ENCODE measurements at places on chromosomes 2 and 18. TPM values are rescaled to one million over a fixed set of nuclear protein-coding genes. Genes with fewer than 3 reads are reported as not detected.

- H3K4me3 ChIP-seq: peak overlapping the region; percentile 11
- no peak for DNase-seq
- no peaks in the 10 kb centered on the region for H3K36me3 ChIP-seq
- H3K27me3 ChIP-seq: peaks cover 13% of the 10 kb centered on the region
Observed at GRCh38 chr2:109638795-109639194, 24.6 kb downstream of the SOWAHC start.

GRCh38 chr2:209451209-209451834 lies 27.5 kb downstream of the MAP2 start:
- DNase-seq: no peak
- H3K4me3 ChIP-seq: no peak overlapping the region
- no peak overlapping the region for H3K27ac ChIP-seq
- H3K4me1 ChIP-seq: no peaks in the 10 kb centered on the region
- no peaks in the 10 kb centered on the region for H3K36me3 ChIP-seq

DNA sequence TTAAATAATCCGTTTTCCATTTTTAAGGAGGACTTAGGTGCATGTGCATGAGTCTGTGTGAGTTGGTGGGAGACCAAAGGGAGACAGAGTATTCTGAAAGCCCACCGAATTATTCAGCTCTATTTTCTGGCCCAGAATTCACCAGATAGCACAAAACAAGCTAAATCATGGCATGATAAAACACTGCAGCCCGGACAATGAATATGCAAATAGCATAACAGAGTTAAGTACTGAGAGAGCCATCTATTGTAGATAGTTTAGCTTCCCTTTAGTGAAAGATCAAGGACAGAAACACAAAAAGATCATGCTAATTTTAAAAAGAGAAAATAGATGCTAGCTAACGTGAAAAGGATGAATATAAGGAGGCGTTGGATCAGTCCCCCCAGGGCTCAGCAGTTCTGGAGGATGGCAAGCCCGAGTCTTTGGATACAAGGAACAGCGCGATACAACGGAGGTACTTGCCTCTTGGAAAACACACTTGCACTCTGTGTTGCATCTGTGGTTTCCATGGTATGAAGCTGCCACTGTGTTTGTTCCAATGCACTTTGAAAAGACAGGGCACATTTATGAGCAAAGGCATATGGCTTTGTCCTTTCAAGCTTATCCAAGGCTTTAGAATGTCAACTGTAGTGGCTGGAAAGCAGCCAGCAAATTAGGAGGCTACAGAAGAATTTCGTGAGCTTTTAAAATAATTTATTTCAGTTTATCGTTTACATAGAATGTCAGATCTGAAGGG lies 119.9 kb downstream of the LYPD1 start:
- no peaks in the 10 kb centered on the region for H3K36me3 ChIP-seq
- no peak overlapping the region for H3K4me3 ChIP-seq
- no peaks in the 10 kb centered on the region for H3K4me1 ChIP-seq
- H3K27me3 ChIP-seq: no peaks in the 10 kb centered on the region
- no peak for DNase-seq
- no peak overlapping the region for H3K27ac ChIP-seq

DNA sequence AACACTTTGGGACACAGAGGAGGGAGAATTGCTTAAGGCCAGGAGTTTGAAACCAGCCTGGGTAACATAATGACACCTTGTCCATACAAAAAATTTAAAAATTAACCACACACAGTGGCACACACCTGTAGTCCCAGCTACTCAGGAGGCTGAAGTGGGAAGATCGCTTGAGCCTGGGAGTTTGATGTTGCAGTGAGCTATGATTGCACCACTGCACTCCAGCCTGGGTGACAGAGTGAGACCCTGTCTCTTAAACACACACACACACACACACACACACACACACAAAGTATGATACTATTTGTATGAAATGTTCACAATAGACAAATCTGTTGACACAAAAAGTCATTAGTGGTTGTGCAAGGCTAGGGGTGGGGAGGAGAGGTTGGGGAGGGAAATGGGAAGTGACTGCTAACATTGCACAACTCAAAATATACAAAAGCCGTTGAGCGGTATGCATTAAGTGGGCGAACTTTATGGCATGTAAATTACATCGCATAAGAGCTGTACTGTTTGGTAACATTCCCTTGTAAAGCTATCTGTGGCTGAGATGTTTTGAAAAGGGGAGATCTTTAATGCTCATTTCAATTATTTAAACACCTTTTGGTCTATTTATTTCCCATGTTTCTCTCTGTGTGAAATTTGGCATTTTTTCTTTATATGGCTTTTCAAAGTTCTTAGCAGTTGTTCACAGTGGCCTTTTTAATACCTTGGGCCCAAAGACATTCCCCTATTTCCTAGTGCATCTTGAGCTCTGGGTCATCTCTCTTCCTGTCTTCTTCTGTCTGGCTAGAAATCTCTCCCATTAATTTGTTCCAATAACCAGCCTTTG lies 58.9 kb upstream of the ZNF516 start:
- no peak overlapping the region for H3K4me3 ChIP-seq
- H3K36me3 ChIP-seq: no peaks in the 10 kb centered on the region
- peaks cover 7% of the 10 kb centered on the region for H3K27me3 ChIP-seq
- H3K27ac ChIP-seq: no peak overlapping the region
- H3K4me1 ChIP-seq: no peaks in the 10 kb centered on the region

- H3K27ac ChIP-seq: peak overlapping the region; percentile 91
- H3K4me3 ChIP-seq: peak overlapping the region; percentile 97
- DNase-seq: no peak
- H3K4me1 ChIP-seq: peaks cover 33% of the 10 kb centered on the region
- no peaks in the 10 kb centered on the region for H3K27me3 ChIP-seq
Observed at GRCh38 chr18:74497324-74497676, 1.1 kb downstream of the CNDP2 start.

- H3K27ac ChIP-seq: no peak overlapping the region
- peaks cover 7% of the 10 kb centered on the region for H3K27me3 ChIP-seq
- no peaks in the 10 kb centered on the region for H3K36me3 ChIP-seq
- no peak overlapping the region for H3K4me3 ChIP-seq
- no peak for DNase-seq
Observed at GRCh38 chr2:21052044-21052443, 8.2 kb upstream of the APOB start.

DNA sequence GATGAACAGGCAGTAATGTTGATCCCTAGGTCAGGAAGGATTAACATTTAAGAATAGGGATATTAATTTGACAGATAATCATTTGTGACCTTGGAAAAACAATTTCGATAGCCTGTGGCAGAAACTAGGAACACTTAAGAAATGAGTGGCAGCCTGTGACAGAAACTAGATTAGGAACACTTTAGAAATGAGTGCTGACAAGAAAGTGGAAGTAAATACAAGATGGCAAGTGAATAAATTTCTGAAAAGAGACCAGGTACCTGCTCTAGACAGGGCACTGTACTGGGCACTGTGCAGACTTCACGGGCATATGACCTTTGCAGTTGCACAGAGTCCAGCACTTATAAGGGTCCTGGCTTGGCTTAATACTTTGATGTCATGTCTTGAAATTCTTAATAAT lies 5.5 kb upstream of the HNRNPA3 start:
- peaks cover 1% of the 10 kb centered on the region for H3K36me3 ChIP-seq
- DNase-seq: no peak
- no peaks in the 10 kb centered on the region for H3K27me3 ChIP-seq
- peaks cover 40% of the 10 kb centered on the region for H3K4me1 ChIP-seq
- H3K27ac ChIP-seq: peak overlapping the region; percentile 87
- peak overlapping the region; percentile 58 for H3K4me3 ChIP-seq

DNA sequence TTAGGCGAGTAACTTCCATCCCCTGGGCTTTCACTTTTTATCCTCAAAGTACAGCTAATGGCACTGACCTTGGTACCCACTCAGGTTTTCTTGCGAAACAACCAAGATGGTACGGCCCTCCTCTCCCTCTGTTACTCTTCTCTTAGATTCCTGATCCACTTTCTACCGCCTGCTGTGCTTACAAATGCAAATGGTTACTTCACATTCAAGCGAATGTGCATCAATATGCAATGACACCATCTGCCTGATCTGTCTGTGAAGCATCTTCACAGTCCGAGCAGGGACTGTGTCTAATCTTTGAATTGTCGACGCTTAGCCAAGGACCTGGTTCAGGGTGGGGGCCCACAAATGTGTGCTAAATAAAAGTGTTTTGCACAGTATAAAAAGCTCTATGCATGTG lies 112.2 kb downstream of the TRIB2 start:
- no peak overlapping the region for H3K4me3 ChIP-seq
- no peaks in the 10 kb centered on the region for H3K36me3 ChIP-seq
- H3K27me3 ChIP-seq: peaks cover 9% of the 10 kb centered on the region
- H3K27ac ChIP-seq: no peak overlapping the region
- DNase-seq: no peak
- no peaks in the 10 kb centered on the region for H3K4me1 ChIP-seq

GRCh38 chr2:43791035-43791765 lies 17.4 kb downstream of the DYNC2LI1 start:
- H3K27ac ChIP-seq: no peak overlapping the region
- DNase-seq: no peak
- H3K4me3 ChIP-seq: no peak overlapping the region
- peaks cover 43% of the 10 kb centered on the region for H3K4me1 ChIP-seq

- H3K4me1 ChIP-seq: peaks cover 22% of the 10 kb centered on the region
- DNase-seq: no peak
- no peaks in the 10 kb centered on the region for H3K36me3 ChIP-seq
- H3K27me3 ChIP-seq: peaks cover 19% of the 10 kb centered on the region
Observed at GRCh38 chr2:226420646-226421045, 379.0 kb downstream of the IRS1 start.

DNA sequence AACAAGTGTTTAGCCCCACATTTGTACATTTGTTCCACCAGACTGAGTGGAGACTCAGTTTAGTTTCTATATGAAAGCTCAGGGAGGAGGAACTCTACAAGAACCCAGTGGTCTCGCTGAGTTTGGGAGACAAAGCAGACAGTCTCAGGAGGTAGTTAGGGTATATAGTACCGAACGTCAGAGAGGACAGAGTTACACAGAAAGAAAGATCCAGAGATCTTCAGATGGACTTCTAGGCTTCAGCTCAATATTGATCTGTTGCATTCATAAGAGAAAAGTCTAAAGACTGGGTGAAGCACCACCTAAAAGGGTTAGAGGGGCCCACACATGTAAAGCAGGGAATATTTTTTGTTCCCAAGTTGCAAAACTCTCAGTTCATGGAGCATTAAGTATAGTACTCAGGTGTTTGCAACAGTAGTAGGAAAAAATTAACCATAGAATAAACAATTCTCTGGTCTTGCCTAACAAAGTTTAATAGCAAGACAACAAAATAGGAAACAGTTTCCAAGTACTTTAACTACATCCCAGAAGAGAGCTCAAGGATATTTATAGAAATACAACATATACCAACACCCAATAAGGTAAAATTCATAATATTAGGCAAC lies 4.2 kb downstream of the TFPI start:
- DNase-seq: no peak
- H3K27me3 ChIP-seq: peaks cover 22% of the 10 kb centered on the region
- no peaks in the 10 kb centered on the region for H3K36me3 ChIP-seq
- no peak overlapping the region for H3K4me3 ChIP-seq
- H3K4me1 ChIP-seq: peaks cover 15% of the 10 kb centered on the region

GRCh38 chr18:36805105-36805504 lies 23.7 kb downstream of the TPGS2 start:
- no peak overlapping the region for H3K27ac ChIP-seq
- H3K36me3 ChIP-seq: peaks cover 28% of the 10 kb centered on the region
- no peaks in the 10 kb centered on the region for H3K4me1 ChIP-seq

DNA sequence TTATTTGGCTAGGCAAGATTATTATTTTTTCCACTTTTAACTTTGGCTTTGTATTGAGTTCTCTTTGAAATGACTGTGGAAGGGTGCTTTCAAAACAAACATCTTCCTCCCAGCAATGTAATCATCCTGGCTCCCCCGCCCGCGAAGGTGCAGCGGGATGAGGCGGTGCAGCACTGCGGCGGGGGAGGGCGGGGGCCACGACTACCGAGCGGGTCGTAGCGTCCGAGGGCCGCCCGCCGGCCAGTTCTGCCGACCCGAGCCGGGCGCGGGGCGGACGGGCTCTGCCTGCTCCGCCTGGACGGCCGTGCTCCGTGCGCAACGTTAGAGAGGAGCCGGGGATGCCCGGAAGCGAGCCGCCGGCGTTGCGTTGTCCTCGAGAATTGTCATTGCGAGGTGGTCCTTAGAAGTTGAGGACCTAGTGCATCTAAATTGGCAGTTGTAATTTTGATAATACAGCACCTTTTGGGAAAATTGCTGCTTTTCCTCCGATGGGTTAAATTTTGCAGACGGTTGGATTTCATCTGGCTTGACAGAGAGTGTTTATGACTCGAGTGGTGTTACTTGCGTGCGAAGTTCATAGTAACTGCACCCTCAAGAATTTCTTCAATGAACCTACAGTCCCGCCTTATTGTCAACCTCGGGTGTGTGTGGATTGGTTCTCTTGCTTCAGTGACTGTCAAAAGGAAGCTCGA lies 1.1 kb downstream of the EPC2 start:
- H3K4me1 ChIP-seq: peaks cover 51% of the 10 kb centered on the region
- peaks cover 5% of the 10 kb centered on the region for H3K36me3 ChIP-seq
- peak overlapping the region; percentile 99 for H3K27ac ChIP-seq
- peaks cover 5% of the 10 kb centered on the region for H3K27me3 ChIP-seq

- no peaks in the 10 kb centered on the region for H3K27me3 ChIP-seq
- no peak for DNase-seq
- no peaks in the 10 kb centered on the region for H3K36me3 ChIP-seq
- H3K27ac ChIP-seq: no peak overlapping the region
Observed at GRCh38 chr2:85288244-85288725, 39.5 kb downstream of the TGOLN2 start.

DNA sequence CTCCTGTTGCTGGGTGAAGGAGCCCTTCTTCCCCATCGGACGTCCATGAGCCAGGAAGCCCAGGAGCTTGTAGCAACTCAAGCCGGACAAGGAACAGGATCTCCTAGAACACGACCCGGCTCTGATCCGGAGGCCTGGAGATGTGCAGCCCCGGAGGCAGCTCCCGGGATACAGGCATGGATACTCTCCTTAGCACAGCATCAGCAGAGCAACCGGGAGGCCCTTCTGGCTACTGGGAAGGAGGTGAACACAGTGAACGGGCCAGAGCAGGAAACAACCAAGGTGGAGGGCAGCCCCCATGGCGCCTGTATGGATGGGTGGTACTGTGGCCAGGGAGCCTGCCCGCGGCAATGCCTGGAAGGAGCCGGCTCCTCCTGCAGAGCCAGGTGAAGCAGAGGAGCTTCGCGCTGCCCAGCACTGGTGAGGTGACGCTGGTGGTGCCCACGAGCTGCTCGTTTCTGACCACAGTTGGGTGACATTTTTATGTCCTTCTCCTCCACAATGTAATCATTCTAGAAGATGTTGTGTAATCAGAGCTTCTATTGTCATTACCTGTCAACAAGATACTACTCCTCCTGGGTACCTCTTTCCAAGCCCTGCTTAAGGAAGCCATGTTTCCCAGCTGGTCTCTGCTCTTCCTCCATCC lies 94.3 kb downstream of the TWIST2 start:
- H3K27me3 ChIP-seq: no peaks in the 10 kb centered on the region
- no peak for DNase-seq
- no peaks in the 10 kb centered on the region for H3K36me3 ChIP-seq
- no peaks in the 10 kb centered on the region for H3K4me1 ChIP-seq
- no peak overlapping the region for H3K4me3 ChIP-seq

The OSBPL6 gene
- total RNA-seq: 6.1 TPM

The HYCC2 gene
- total RNA-seq: 38.0 TPM

The RAD51AP2 gene
- total RNA-seq: not detected

The TBR1 gene
- 0.02 TPM for total RNA-seq

The SCG2 gene
- not detected for total RNA-seq

The COL6A3 gene
- 12.0 TPM for total RNA-seq

The TSGA10 gene
- total RNA-seq: 14.4 TPM

Measured in activated T-cell treated with anti-CD3 and anti-CD28 coated beads, Interleukin-2, amount 50 U/mL, for 72 hours (primary cell).